CD4-positive, alpha-beta T cell treated with Interleukin-2 at 100 ng/mL for 4 hours (primary cell): ENCODE measurements at places on chromosomes 7 and 10.

- peak; percentile 59 for DNase-seq
Observed at GRCh38 chr10:128062881-128063563, 63.2 kb downstream of the MKI67 start.

GRCh38 chr10:44787480-44788075, 123.6 kb upstream of the TMEM72 start:
- no peak for DNase-seq

DNA sequence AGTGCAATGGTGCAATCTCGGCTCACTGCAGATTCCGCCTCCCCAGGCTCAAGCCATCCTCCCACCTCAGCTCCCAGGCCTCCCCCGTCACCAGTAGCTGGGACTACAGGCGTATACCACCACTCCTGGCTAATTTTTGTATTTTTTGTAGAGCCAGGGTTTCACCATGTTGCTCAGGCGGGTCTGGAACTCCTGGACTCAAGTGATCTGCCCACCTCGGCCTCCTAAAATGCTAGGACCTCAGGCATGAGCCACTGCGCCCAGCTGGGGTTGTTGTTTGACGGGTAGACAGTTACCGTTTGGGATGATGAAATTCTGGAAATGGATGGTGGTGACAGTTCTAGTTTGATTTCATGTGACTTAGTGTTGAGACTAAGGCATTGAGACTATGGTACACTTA, 15.3 kb downstream of the CALML3 start:
- DNase-seq = no peak

GRCh38 chr7:50182759-50183158, 89.7 kb upstream of the ZPBP start:
- DNase-seq = no peak
